ENCODE measurements at places on chromosomes 12 and 14.

GRCh38 chr12:64566122-64566521, 44.2 kb upstream of the RASSF3 start:
- ATAC-seq, result no peak

GRCh38 chr12:51533799-51534198, 57.2 kb upstream of the SCN8A start:
- no peak for ATAC-seq

DNA sequence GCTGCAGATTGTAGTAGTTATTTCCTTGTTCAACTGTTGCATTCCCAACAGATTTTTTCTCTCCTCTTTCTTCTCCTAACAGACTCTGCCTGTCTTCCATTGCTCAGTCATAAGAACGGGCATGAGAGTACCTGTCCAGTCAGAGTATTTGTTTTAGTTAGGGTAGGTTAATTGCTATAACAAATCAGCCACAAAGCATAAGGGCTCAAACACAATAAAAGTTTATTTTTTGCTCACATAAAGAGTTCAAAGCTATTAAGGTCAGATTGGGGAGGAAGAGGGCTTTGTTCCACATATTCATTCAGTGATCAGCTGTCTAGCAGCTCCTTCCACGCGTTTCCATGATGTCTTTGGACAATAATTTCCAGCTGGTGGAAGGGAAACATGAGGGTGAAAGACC, 92.8 kb upstream of the PLXNC1 start:
- no peak for ATAC-seq

DNA sequence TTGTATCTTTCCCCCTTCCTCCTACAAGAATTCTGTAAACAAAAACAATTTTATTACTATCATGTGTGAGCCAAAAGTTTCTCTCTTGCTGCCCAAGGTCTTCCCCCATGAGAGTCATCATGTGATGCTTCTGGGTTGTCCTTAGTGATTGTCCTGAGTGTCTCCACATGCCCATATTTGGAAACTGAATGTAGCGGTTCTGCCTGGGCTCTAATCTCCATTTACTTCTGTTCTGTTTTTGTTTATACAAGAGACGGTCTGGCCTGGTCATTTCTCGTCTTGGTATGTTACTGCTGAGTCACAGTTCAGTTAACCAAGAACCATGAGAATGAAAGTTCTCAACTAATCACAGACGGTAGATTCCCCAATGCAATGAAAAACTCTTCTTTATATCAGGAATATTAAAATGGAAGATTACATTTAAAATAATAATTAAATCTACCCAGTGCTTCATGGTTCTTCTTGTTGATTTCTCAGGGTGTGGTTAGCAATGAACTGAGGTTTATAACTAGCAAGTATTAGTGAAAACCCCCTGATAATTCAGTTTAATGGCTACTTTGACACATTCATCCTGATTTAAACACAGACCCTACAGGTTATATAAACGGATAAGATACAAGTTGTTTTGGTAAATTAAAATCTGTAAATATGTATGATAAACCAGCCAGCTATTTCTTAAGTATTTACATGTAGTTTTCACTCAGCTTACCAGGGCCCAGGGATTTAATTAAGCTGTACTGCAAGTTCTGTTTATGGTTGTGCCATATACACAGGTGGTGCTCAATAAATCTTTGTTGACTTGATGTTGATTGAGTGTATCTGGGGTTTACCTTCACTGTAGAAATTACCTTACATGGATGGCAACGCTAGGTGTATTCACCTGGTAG, 81.1 kb downstream of the PELI2 start:
- no peak for ATAC-seq

DNA sequence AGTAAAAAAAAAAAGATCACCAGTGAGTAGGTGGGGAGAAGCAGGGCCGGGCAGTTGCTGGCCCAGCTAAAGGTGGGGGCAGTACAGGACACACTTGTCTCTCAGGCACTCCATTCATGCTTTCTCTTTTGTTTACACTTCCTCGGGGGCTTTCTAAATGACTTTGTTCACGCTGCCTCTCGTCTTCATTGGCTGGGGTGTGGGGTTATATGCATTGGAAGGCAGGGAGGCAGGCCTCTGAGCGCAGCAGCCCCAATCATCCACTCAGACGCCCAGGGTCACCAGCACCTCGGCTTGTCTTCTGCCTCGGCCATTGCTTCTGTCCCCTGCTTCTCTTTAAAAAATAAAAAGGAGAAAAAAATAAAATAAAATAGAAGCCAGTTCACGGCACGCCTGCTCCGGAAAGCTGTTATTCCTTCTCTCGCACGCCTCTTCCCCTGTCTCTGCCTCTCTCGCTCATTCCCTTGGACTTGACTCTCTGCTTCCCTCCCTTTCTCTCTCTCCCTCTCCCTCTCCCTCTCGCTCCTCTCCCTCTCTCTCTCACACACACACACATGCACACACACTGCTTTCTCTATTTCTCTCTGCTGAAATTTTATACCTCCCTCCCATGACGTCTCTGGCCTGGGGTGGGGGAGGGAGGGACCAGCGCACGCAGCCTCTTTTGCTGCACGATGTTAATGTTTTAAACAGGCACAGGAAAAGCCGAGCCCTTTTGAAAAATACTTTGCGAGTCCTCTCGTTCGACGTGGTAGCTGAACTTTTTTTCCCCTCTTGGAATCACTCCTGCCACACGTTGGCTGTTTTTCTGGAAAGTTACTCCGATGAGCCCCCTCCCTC, at the start of gene TGFB3:
TSS of gene TGFB3 (minus strand) at position 570 of the 840 bp plus-strand sequence. CDS start 1,102 bp downstream, outside the sequence.
- ATAC-seq, result peak; percentile 48

All from activated CD4-positive, CD25-positive, alpha-beta regulatory T cell treated with anti-CD3 and anti-CD28 coated beads, Interleukin-2, amount 50 U/mL, for 24 hours (primary cell).